ENCODE measurements at places on chromosomes 3 and 15.

DNA sequence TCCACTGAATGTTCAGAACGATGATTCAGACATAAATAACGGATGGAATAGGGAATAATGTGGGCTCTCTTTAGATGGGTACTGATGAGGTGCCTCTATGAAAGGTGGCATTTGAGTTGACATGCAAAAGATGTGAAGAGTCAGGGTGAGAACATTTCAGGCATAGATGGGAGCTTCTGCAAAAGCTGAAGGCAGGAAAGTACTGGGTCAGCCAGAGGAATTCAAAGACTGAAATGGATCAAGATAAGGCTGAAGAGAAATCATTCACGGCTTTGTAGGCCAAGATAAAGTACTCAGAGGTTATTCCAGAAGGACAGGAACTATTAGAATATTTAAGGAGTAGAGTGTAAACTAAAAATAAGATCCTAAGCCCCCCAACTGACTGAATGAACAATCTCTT is 189.6 kb upstream of the MCTP2 start:
- no peak for DNase-seq

- DNase-seq, result no peak
Measured at GRCh38 chr3:158333736-158334135, 223.8 kb downstream of the RSRC1 start.

- DNase-seq, result no peak
Measured at GRCh38 chr3:167521006-167521355, 47.1 kb upstream of the SERPINI2 start.

DNA sequence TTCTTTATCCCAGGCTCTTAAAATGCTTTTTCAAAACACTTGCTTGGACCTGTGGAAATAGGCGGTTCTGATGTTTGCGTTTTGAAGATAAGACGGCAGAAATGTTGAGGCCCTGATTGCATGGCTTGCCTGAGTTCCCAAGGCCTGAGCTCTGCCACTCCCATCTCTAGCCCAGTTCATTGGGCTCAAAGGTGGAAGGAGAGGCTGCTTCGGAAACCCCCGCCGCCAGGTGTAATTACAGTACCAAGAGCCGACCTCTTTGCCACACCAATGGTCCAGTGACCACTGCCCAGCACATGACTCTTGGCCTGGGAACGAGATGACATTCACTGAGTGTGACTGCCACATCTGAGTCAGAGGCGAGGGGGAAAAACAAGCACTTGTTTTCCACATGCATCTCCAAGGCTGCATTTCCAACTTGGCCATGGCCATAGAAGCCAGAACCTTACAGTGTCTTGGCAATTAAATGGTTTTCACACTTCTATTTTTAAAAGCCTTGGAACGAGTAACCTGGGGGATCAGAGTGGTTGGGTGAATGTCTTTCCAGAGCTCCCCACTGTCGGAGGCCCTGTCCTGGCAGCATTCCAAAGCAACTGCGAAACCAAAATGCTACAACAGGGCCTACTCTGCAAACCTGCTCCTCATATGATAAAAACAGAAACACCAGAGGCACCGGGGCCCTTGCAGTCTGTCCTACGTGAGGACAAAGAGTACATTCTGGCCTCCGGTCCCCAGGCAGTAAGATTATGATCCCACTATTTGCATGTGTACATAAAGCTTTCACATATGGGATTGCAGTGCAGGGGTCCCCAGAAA is 63.8 kb upstream of the CGNL1 start:
- no peak for DNase-seq

DNA sequence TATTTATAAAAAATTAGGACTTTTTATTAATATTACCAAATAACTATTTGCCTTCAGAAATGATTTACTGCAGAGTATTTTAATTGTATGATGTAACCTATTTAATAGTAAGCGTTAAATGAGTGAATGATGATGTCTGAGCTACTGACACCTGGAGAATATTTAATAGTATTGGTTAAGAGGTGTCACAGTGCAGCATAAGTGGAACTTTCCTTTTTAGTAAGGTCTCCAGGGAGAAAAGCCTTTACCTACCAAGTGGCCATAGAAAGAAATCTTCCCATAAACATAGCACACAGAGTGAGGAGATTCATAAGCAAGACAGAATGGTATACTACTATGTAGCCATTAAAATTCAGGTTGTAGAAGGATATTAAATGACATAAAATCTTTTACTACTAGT is 441.7 kb downstream of the TBL1XR1 start:
- DNase-seq, result no peak

Data from amniotic stem cell (primary cell).